Right ventricle myocardium superior (tissue), 1 donor: ENCODE measurements at places on chromosomes 2 and 18. TPM values are rescaled to one million over a fixed set of nuclear protein-coding genes. Genes with fewer than 3 reads are reported as not detected.

DNA sequence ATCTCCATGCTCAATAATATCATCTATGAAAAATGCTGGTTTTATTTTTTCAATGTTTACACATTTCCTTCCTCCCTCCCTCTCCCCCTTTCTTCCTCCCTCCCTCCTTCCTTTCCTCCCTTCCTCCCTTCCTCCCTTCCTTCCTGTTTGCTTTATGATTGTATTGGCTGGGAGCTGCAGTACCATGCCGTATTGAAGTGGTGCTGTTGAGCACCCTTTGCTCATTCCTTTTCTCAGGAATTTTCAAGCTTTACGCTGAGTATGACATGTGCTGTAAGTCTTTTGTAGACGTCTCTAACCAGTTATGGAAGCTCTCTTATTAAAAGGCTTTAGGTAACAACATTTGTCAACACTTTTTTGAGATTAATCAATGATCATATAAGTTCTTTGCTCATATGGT is 100.4 kb downstream of the SNTG2 start:
- no peak for DNase-seq

GRCh38 chr2:231662028-231662810 is 46.1 kb upstream of the PTMA start:
- peak; percentile 98 for DNase-seq

DNA sequence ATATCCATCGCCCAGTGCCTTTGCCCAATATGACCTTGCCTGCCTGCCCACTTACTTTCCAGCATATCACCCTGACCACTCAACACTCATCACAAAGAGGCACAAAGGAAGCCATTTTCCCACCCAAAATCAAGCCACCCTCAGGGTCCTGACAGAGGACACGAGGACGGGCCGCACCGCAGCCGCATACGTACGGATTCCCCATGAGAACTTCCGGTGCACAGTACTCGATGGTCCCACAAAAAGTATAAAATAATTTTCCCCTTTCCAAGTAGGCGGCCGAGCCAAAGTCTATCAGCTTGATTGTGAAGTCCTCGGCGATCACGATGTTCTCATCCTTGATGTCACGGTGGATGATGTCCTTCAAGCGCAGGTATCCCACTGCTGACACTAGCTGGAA is 10.0 kb upstream of the MTERF4 start:
- no peak for DNase-seq

DNA sequence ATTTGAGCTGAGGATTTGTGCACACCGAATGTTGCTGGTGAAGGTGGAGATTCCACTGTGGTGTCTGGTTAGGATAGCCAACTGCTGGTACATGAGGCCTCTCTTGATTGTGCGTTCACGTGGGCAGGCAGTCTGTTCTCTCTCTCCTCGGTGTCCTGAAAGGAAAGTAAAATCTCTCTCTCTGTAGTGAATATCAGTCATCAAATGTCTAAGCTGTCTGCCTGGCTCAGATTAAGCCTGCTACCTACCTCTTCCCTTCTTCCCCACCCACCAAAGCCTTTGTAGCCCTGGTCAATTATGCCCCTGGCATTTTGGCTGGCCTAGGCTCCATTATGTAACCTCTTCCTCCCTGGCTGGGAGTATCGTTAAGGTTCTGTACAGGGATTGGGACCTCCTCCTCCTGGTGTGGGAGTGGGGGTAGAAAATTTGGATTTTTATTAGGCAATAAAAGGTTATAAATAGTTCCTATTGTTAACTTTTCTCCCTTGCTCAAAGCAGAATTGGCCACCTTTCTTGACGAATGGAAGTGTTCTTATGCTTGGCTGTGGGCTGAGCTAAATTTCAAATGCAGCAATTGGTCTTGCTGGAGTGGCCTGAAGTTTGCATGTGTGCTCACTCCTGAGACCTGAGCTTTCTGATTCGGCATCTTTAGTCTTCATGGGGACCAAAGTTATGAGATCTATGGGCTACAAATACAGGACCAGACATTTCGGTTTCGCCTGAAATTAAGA is 148.8 kb downstream of the WDSUB1 start:
- no peak for DNase-seq

- DNase-seq, result no peak
Measured at GRCh38 chr2:205975082-205975949, 110.7 kb downstream of the INO80D start.

GRCh38 chr2:4908461-4908860 is 783.7 kb upstream of the SOX11 start:
- no peak for DNase-seq

LIPG gene
- total RNA-seq, result 0.19 TPM
